Left forelimb (tissue), 1 donor: ENCODE measurements at places on chromosomes 7 and 10.
A peak's percentile ranks its signal among the peaks of the same experiment; 100 is the strongest.

DNA sequence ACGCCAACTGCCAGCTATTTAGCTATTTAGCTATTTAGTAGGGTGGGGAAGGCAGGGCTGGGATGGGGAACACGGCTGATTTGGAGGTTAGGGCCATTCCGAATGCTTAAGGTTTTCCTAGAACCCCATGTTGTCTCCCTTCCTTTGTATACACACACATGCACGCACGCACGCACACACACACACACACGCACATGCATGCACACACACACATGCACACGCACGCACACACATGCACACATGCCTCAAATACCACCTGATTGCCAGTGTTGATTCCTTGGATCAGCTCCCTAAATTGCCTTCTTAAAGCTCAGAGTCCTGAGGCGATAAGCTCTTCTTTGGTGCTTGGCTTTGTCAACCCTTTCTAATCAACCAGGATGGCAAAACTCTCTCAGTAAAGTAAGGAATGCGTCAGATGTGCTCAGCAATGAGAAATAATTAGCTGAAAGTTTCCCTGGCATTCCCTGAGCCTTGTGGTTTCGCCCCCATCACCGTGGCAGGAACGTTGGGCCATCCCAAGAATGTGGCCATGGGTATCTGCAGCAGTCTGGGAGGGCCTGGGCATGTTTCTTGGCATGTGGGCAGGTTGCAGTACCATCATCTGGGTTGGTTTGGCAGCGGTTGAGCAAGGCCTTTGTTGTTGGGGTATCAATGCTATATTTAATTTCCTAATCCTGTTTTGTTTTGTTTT is 305.6 kb downstream of the LRMDA start:
- DNase-seq: no peak

GRCh38 chr10:125201108-125201524 is 40.8 kb upstream of the CTBP2 start:
- no peak for DNase-seq

DNA sequence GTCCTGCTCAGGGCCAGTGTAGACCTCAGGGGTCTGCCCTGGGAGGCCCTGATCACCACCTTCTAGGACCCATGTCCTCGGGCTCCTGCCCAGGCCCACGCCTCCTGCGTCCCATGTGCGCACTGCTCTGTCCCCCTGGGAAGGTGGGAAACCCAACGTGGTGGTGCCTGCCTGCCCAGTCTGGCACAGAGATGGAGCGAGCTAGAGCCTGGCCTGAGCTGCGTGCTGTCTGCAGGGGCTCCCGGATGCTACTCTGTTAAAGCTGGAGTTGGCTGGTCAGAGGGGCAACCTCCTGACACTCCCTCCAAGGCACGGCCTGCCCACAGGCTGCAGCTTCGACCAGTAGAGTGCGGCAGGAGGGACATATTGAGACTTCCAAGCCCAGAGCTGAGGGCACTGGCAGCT is 171.7 kb downstream of the DNAJB6 start:
- peak; percentile 47 for DNase-seq

- no peak for DNase-seq
Observed at GRCh38 chr10:50224330-50224952, 26.9 kb downstream of the ASAH2 start.

DNA sequence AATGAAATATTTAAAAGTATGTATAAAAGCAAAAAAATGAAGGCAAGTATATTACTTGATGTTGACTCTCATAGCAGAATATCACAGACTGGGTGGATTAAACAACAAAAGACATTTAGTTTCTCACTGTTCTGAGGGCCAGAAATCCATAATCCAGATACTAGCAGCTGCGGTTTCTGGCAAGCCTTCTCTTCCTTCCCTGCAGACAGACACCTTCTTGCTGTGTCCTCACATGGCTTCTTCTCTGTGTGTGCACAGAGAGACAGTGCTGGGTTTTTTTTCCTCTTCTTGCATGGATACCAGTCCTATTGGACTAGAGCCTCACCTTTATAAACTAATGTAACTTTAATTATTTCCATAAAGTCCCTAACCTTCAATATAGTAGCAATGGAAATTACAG is 127.9 kb upstream of the AKR1E2 start:
- no peak for DNase-seq

GRCh38 chr10:127587668-127588365 is 38.7 kb downstream of the NPS start:
- DNase-seq: no peak

- no peak for DNase-seq
Observed at GRCh38 chr7:157548691-157549303, 212.0 kb downstream of the DNAJB6 start.

- no peak for DNase-seq
Observed at GRCh38 chr7:14065286-14065685, 75.8 kb upstream of the ETV1 start.
